EH (cell line): ENCODE measurements at places on chromosomes 3 and 15.
A peak's percentile ranks its signal among the peaks of the same experiment; 100 is the strongest.

DNA sequence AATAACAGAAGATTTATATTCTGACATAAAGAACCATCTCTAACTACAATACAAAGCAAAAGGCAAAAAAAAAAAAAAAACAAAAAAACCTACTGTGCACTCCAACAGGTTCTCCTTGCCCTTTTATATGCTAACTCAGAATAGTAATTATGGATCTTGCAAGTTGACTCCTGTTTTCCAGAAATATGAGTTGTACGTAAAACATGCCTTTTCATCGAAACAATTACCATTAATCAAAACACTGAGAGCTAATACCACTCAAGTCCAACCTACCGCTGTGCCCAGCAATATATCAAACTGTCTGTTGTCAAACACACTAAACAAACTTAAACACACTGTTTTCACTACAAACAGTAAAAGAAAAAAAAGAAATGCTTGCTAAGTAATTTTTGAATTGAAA is 389.8 kb downstream of the TBC1D5 start:
- DNase-seq = no peak

GRCh38 chr3:67382536-67382935 is 271.9 kb downstream of the SUCLG2 start:
- peak; percentile 11 for DNase-seq

GRCh38 chr3:65596029-65596300 is 442.8 kb downstream of the MAGI1 start:
- no peak for DNase-seq

GRCh38 chr3:171896316-171896715 is 53.2 kb downstream of the TMEM212 start:
- DNase-seq = no peak

- DNase-seq = peak; percentile 76
These were observed 2.5 kb upstream of the FBN1 start for GRCh38 chr15:48647962-48648361.

DNA sequence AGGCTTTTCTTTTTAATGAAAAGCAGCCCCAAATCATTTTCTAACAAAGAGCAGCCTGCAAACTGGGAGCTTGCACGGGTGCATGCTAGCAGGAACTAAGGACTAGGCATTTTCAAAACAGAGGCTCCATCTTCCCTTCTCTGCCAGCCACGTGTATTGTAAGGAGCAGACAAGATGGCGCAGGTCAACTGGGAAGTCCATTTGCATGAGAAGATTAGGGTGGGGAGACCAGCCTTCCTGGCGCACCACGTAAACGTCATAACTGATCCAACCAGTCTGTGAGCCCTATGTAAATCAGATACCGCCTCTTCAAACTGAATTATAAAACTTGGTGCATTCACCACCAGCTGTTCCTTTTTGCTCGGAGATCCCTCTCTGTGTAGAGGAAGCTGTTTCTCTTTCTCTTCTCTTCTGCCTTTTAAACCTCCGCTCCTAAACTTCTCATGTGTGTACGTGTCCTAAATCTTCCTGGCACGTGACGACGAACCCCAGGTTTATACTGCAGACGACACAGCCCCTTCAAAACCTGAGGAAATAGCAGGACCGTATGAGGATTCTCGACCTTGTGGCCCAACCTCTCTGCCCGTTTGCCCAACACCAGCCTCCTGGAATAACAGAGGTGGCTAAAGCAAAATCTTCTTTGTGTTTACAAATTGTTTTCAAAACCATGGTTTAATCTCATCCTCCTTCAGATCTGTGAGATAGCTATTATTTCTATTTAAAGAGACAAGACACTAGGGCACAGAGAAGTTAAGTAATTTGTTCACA is 26.4 kb upstream of the SLC30A4 start:
- no peak for DNase-seq

DNA sequence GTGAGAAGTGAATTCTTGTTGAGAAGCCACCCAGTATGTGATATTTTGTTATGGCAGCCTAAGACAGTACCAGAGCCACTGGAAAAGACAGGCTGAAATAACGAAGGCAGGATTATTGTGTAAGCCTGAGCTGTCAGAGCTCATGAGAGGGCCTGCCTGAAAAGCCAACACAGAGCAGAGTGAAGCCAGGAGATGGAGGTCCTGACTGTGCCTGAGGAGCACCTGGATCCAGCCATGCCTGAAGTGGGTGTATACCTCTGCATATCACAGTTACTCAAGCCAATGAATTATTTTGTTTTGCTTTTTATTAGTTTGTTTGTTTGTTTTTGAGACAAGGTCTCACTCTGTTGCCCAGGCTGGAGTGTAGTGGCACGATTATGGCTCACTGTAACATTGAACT is 4.1 kb upstream of the CMTM7 start:
- DNase-seq = no peak

- no peak for DNase-seq
These were observed 41.3 kb downstream of the FEZF2 start for GRCh38 chr3:62332017-62332416.

DNA sequence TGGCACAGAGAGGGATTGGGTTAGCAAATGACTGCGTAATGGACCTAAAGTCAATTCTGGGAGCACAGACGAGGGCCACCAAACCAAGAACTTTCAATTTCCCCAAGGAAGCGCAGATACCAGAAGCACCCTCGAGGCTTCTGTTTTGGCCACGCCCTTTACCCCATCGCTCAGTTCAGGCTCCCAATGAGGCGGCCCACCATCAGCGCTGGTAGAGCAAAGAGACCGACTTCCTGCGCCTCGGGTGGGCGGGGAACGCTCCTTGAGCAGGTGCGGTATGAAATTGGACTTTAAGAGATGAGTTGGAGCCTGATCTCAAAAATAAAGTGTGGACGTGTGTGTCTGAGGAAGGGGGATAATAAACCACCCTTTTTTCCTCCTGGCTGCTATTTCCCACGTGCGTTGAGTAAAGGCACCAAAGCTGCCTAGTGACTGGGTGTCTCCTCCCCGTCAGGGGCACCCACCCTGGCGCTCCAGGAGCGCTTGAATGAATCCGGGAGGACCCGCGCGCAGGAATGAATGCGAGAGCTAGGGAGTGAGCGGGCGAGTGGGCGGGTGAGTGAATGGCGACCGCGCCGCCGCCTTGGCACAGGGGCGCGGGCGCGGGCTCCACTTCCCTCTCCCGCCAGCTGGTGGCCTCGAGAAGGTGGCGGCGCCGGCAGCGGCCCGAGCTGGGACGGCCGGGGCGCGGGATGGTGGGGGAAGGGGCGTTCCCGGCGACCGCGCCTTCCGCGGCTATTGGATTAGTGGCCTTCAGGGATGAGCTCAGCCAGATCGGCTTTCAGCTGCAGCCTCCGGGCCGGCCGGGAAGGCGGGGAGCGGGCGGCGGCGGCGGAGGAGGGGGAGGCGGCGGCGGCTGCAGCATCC is at the start of gene SPSB4:
Gene SPSB4, plus strand, starts transcription at position 772 of the 867 bp plus-strand sequence. CDS start 14,758 bp downstream, outside the sequence.
- peak; percentile 66 for DNase-seq

- DNase-seq = no peak
These were observed 38.9 kb upstream of the SSR3 start for GRCh38 chr3:156593814-156594213.
